Caco-2 (cell line): ENCODE measurements at places on chromosomes 6 and 20. TPM values are rescaled to one million over a fixed set of nuclear protein-coding genes. Genes with fewer than 3 reads are reported as not detected.

DNA sequence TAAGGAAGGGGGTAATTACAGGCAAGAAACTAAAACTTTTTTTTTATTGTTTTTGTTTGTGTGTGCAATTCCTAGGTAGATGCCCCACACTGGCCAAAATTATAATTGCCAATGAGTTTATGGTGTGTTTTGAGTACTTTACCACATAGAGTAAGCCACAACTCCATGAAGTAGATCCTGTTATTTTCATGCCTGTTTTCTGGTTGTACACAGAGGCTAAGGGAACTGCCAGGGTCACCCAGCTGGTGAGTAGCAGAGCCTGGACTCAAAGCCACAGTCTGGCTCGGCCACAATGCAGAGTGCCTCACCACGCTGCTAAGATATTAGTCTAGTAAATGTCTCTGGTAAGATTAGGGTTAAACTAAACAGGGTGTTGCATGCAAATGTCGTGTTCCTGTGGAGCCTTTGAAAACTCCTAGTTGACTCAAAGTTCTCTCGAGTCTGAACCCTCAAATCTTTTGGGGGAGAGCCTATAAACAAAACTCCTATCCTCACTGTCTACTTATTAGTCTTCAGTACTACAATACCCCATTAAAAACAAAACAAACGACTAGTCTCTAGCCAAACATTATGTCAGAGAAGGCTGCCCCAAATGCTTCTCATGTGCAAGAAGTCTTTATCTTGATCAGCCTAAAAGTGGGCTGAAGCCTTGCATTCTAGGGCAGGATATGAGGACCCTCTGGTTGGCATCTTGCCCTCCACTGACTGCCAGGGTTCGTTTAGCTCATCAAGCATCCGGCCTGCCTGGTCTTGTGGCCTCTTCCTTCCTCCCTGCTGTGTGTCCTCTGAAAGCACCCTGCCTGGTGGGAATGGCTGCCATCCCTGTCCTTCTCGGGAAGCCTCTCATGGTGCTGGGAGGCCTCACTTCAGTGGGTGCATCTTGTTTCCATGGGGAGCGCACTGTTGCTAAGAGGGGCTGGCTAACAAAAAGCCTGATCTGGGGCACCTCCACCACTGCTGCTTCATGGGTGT lies 4.2 kb downstream of the DUSP22 start:
- DNase-seq = no peak

DNA sequence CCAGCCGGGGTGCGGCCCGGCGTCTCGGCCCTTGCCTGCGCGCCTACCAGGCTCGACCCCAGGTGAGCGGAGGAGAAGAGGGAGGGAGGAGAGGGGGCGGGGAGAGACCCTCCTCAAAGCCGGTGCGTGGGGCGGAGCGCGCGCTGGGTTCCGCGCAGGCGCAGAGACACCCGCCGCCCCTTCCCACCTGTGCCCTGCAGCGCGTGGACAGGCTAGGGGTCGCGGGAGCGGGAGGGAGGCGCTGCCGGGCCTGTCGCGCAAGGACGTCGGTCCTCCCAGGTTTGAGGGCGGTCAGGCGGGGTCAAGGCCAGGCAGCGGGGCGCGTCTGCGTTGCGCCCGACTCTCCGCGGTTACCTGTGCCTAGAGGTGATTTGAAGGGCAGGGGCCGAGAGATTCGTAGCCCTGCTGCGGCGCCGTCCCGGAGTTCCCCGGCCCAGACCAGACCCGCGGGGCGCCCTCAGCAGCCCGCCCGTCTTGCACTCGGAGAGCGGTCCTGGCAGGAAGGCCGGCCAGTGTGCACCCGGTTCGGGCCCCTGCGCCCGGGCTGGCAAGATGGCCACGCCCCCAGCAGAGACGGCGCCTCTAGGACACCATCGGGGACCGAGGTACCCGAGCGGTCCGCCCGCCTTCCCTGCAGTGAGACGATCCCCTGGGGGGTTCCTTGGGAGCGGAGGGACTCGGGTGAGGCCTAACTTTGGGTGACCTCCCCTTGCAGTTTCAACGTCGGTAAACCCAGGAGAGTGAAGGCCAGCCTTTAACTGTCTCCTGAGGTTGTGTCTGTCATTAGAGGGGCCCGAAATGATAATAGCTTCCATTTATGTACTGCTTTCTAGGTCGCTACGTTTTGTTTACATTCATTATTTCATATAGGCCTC lies 546 bp downstream of the C6orf136 start:
- peak; percentile 78 for DNase-seq

SAPCD1 gene
- total RNA-seq = 6.4 and 13.0 TPM in 2 replicates

- no peak for DNase-seq
Observed at GRCh38 chr6:118123503-118124037, 216.5 kb downstream of the SLC35F1 start.
